ENCODE measurements at places on chromosomes 6 and 20.

- no peak for DNase-seq
Measured at GRCh38 chr6:80402266-80402665, 295.8 kb downstream of the BCKDHB start.

- no peak for DNase-seq
Measured at GRCh38 chr6:3353213-3353903, 94.6 kb downstream of the PSMG4 start.

GRCh38 chr6:129980821-129981220 lies 37.6 kb upstream of the L3MBTL3 start:
- DNase-seq, result no peak

- DNase-seq, result no peak
Measured at GRCh38 chr6:28209753-28210535, 15.1 kb upstream of the ZSCAN9 start.

- no peak for DNase-seq
Measured at GRCh38 chr20:47859278-47859677, 74.0 kb upstream of the SULF2 start.

DNA sequence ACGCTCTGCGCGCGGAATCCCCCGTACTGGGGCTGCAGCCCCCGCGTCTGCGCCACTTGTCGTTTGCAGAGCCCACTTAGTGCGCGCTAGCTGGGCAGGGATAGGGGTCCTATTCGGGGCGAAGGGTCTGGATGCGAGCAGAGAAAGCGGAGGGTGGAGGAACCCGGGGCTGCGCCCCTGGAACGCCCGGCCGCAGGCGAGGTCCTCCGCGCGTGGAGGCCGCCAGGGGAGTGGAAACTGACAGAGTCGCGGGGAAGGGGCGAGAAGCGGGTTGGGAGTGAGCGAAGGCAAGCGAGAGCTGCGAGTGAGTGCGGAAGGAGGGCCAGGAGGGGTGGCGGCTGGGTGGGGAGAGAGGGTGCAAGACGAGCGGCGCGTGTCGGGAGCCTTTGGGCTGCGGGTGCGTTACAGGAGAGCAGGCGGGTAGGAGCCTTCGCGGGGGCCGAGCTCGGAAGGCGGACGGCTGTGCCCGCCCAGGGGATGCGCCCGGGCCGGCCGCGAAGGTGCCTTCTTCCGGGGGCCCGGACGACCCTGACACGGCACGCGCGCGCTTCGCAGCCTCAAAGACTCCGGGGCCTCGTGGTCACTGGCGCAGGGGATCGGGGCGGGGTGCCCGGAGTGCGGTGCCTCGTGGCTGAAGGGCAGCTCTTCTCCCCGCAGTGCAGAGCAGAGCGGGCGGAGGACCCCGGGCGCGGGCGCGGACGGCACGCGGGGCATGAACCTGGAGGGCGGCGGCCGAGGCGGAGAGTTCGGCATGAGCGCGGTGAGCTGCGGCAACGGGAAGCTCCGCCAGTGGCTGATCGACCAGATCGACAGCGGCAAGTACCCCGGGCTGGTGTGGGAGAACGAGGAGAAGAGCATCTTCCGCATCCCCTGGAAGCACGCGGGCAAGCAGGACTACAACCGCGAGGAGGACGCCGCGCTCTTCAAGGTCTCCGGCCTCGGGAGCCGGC lies 1.2 kb downstream of the IRF4 start:
- DNase-seq, result no peak

GRCh38 chr6:90610301-90610750 lies 23.5 kb upstream of the MAP3K7 start:
- DNase-seq, result no peak

GRCh38 chr20:997486-997885 lies 4.6 kb downstream of the RSPO4 start:
- no peak for DNase-seq

- DNase-seq, result no peak
Measured at GRCh38 chr6:31737315-31737990, 1.1 kb upstream of the CLIC1 start.

DNA sequence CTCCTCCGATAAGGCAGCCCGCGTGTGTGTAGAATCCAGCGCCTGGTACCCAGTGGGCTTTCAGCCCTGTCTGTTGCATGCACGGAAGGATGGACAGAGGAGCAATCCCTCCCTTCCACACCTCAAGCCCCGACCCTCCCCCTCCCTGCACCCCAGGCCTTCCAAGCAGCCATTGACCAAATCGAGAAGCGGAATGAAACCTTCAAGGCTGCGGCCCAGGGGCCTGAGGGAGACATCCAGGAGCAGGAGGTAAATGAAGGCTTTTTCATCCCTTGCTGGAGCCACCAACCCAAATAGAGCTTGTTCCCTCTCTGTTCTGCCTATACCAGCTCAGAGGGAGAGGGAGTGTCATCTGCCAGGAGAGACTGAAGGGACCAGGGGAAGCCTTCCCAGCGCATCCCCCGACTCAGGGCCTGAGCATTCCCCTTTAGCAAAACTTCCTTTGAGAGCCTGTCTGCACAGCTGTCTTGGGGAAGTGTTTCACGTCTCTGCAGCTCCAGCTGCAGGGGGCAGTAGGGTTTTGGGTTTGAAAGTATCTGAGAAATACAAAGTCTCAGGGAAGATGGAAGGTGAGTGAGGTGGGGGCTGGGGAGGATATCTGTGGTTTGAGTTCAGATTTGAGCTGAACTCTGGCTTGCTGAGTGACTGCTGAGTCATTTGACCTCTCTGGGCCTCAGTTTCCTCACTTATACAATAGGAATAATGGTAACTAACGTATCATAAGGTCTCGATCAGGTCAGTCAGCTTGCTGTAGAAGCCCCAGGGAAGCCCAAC lies 16.1 kb downstream of the FGD2 start:
- peak; percentile 88 for DNase-seq

GRCh38 chr6:134166511-134167261 lies 114.3 kb upstream of the SLC2A12 start:
- DNase-seq, result no peak
